ENCODE measurements at places on chromosomes 5 and 9. TPM values are rescaled to one million over a fixed set of nuclear protein-coding genes. Genes with fewer than 3 reads are reported as not detected.

Gene FRMD3
- 0.38 TPM for total RNA-seq

Gene C9orf50
- total RNA-seq = not detected

Gene FOXD4L4
- 0.16 TPM for total RNA-seq

Gene PALM2AKAP2
- total RNA-seq = 0.30 TPM

Gene TEX48
- 1.7 TPM for total RNA-seq

Gene F2RL2
- total RNA-seq = not detected

Gene CSF1R
- 1.8 TPM for total RNA-seq

Gene ANKRD34B
- total RNA-seq = not detected

Gene PIP5K1B
- 2.5 TPM for total RNA-seq

Gene IL7R
- 143 TPM for total RNA-seq

Gene GALNT10
- 41.7 TPM for total RNA-seq

Gene IDNK
- total RNA-seq = 10.6 TPM

Gene CDHR2
- total RNA-seq = 0.81 TPM

Gene CDH9
- total RNA-seq = not detected

Gene ORM2
- total RNA-seq = not detected

Gene PCDHA12
- total RNA-seq = not detected

Gene SLCO6A1
- total RNA-seq = not detected

Gene CENPH
- total RNA-seq = 49.6 TPM

Gene MAP3K1
- total RNA-seq = 21.4 TPM

Gene LHX6
- total RNA-seq = not detected

Gene TRPM3
- not detected for total RNA-seq

Measured in activated T-cell treated with anti-CD3 and anti-CD28 coated beads, Interleukin-2, amount 50 U/mL, for 72 hours (primary cell).